ENCODE measurements at places on chromosomes 1 and 21. TPM values are rescaled to one million over a fixed set of nuclear protein-coding genes. Genes with fewer than 3 reads are reported as not detected.

UTS2 gene
- not detected for total RNA-seq

SELE gene
- not detected for total RNA-seq

C1orf53 gene
- 9.9 TPM for total RNA-seq

SH2D2A gene
- total RNA-seq: 2.3 TPM

RGS1 gene
- total RNA-seq: not detected

AMY1A gene
- not detected for total RNA-seq

KRTAP12-3 gene
- not detected for total RNA-seq

DNA sequence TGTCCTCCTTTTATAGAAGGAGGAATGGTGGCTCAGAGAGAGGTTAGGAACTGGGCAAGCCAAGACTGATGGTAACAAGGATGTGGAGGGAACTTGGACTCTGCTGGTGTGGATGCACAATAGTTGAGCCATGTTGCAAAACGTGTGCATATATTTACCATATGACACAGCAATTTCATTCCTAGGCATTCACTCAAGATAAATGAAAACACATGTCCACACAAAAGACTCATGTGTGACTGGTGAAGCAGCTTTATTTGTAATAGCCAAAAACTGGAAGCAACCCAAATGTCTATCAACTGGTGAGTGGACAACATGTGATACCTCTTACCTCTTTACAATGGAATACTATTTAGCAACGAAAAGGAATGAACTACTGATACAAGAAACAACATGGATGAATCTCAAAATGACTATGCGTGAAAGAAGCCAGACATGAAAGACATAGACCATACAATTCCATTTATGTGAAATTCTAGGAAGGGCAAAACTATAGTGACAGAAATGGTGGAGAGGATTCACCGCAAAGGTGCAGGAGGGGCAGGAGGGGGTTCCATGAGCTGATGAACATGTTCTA lies 36.2 kb downstream of the CAMK2N1 start:
- no peak for DNase-seq

DNA sequence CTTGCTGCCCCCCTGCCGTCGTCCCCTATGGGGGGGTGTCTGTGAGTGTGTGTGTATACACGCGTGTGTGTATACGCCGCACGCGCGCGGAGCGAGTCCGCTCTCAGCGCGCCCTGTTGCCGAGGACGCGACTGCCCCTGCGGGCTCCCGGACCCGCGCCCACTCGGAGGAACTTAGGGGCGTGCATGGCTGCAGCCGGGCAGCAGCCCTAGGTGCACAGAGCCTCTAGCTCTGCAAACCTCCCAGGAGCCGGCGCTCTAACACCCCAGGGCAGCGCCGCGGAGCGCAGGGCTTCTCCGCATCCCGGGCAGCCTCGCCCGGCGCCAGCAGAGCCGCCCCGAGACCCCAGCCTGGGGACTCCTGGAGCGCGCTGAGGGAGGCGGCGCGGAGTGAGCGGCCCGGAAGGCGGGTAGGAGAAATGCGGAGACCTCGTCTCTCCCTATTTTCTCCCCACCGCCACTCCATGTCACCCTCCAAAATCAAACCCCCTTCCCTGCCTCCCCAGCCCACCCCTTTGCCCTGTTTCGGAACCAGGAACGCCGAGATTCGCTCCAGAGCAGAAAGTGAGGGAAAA lies 574 bp downstream of the ITPKB start:
- DNase-seq: no peak

GRCh38 chr1:233624289-233624688 lies 10.4 kb downstream of the KCNK1 start:
- no peak for DNase-seq

GRCh38 chr1:101196668-101197067 lies 40.2 kb upstream of the S1PR1 start:
- no peak for DNase-seq

GRCh38 chr1:183735069-183735860 lies 69.7 kb upstream of the RGL1 start:
- DNase-seq: no peak

- DNase-seq: no peak
Observed at GRCh38 chr21:34933609-34934335, 115.3 kb downstream of the RUNX1 start.

DNA sequence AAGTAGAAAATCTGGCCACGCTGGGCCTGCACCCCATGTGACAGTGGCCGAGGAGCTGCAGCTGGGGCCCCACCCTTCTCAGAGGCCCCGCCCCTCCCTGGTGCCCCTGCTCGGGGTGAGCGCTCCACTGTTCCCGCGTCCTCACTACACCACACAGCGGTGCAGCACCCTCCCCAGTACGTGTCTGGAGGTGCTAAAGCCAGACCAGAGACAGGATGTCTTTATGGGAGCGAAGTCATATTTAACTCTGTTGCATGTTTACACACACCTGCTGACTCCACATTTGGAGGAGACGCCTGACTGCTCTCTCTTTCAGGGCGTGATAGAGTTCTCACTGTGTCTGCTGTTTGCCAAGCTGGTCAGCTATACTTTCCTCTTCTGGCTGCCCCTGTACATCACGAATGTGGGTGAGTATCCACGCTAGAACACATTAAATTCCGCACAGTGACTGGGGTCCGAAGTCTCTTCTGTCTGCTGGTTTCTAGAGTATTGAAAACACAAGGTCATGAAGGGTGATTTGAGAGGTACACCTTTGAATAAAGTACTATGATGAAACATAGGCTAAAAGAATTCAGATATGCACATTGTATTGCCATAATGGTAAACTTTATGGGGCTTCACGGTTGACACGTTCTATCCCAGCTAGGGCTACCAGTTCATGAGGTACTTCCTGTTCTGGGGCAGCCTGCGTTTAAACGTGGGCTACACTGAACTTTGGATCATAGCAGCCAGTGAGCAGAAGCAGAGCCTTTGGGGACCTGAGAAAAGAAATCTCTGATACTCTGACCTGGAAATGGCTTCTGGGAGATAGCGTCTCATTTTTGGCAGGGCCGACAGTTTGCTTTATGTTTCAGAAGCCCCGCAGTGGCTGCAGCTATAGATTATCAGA lies 48.4 kb downstream of the SLC37A1 start:
- no peak for DNase-seq

DNA sequence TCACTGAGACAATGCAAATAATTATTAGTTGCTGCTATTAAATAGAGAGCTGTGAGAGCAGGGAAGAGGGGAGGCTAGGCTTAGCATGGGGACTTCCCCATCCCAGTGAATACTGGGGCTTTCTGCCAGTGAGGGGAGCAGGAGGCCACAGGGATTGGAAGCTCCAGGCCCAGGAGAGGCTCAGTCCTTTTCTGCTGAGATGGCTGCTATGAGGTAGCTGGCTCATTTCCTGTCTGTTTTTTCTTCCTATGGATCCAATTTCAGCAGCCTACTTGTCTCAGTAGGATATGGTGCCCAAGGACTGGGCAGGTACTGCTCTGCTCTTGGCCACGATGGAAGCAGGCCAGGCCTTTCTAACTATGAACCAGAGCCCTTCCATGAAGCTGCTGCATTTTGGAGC lies 10.0 kb downstream of the STMN1 start:
- no peak for DNase-seq

- DNase-seq: no peak
Observed at GRCh38 chr1:2441746-2442145, 29.4 kb upstream of the PEX10 start.

Data from kidney epithelial cell (primary cell).